ENCODE measurements at places on chromosomes 1 and 21. TPM values are rescaled to one million over a fixed set of nuclear protein-coding genes. Genes with fewer than 3 reads are reported as not detected.
A peak's percentile ranks its signal among the peaks of the same experiment; 100 is the strongest.

- no peaks in the 10 kb centered on the region for H3K27me3 ChIP-seq
- no peaks in the 10 kb centered on the region for H3K4me1 ChIP-seq
- no peak overlapping the region for H3K27ac ChIP-seq
- H3K36me3 ChIP-seq = no peaks in the 10 kb centered on the region
Observed at GRCh38 chr1:106603616-106604015, 452.9 kb upstream of the PRMT6 start.

DNA sequence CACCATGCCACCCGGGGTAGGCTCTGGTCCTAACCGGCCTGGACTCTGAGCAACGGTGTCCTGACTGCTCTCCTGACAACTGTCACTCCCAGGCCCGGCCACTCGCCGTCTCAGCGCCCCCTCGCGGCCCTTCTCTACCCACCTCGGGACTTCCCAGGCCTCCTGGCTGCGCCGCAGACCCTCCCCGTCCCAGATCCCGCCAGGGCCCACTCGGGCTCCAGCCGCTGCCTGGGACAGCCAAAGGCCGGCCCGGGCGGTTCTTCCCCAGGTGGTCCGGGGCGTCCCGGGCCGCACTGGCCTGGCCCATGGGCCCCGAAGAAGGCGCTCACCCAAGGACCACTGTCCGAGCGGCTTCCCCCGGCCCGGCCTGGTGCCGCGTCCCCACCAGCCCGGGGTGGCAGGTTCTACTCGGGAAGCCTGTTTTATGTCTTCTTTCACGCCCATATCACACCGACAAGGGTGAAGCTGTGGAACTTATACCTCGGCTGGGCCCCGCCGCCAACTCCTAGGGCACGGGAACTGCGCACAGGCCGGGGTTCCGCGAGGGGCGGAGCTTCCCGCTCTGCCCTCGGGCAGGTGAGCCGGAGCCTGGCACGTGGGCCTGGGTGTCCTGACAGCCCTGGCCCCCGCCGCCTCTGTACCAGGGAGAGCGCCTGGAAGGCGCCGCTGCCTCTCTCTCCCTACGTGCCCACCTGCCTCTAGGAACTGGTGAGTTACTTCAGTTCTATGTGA, 138.3 kb downstream of the TTLL7 start:
- H3K36me3 ChIP-seq = no peaks in the 10 kb centered on the region
- H3K27ac ChIP-seq = peak overlapping the region; percentile 98
- peak overlapping the region; percentile 61 for H3K4me3 ChIP-seq
- no peaks in the 10 kb centered on the region for H3K27me3 ChIP-seq

- no peaks in the 10 kb centered on the region for H3K27me3 ChIP-seq
- no peak overlapping the region for H3K4me3 ChIP-seq
- no peak for DNase-seq
- no peaks in the 10 kb centered on the region for H3K36me3 ChIP-seq
Observed at GRCh38 chr21:31795992-31796391, 64.1 kb upstream of the SCAF4 start.

GRCh38 chr1:4657244-4657789, 2.9 kb downstream of the AJAP1 start:
- no peaks in the 10 kb centered on the region for H3K4me1 ChIP-seq
- H3K27me3 ChIP-seq = peaks cover 12% of the 10 kb centered on the region
- no peaks in the 10 kb centered on the region for H3K36me3 ChIP-seq
- DNase-seq = no peak
- H3K4me3 ChIP-seq = no peak overlapping the region
- no peak overlapping the region for H3K27ac ChIP-seq

GRCh38 chr1:216914974-216915373, 191.7 kb upstream of the ESRRG start:
- no peaks in the 10 kb centered on the region for H3K36me3 ChIP-seq
- H3K27ac ChIP-seq = no peak overlapping the region

GRCh38 chr1:205351984-205352713, 4.6 kb downstream of the KLHDC8A start:
- H3K27ac ChIP-seq = no peak overlapping the region
- no peak for DNase-seq
- H3K4me1 ChIP-seq = no peaks in the 10 kb centered on the region
- no peaks in the 10 kb centered on the region for H3K36me3 ChIP-seq

- H3K4me1 ChIP-seq = no peaks in the 10 kb centered on the region
- no peak for DNase-seq
- H3K36me3 ChIP-seq = no peaks in the 10 kb centered on the region
- no peak overlapping the region for H3K4me3 ChIP-seq
- no peaks in the 10 kb centered on the region for H3K27me3 ChIP-seq
Observed at GRCh38 chr1:103489935-103490334, 35.6 kb upstream of the RNPC3 start.

DNA sequence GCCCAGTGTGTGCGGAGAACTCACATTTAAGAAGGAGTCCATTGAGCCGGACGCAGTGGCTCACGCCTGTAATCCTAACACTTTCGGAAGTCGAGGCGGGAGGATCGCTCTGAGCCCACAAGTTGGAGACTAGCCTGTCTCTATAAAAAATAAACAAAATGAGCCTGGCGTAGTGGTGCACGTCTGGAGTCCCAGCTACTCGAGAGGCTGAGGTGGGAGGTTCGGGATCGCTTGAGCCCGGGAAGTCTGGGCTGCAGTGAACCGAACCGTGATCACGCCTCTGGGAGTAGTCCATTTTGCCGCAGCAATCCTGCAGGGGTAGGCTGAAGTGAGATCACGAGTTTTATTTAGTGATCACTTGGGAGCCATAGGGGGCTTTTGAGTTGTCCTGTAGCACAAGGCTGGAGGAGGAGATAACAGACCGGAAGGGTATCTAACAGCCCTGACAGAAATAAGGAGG, 497 bp upstream of the FUCA1 start:
- peaks cover 7% of the 10 kb centered on the region for H3K4me1 ChIP-seq
- H3K4me3 ChIP-seq = peak overlapping the region; percentile 89
- H3K27me3 ChIP-seq = no peaks in the 10 kb centered on the region
- H3K36me3 ChIP-seq = peaks cover 8% of the 10 kb centered on the region

DNA sequence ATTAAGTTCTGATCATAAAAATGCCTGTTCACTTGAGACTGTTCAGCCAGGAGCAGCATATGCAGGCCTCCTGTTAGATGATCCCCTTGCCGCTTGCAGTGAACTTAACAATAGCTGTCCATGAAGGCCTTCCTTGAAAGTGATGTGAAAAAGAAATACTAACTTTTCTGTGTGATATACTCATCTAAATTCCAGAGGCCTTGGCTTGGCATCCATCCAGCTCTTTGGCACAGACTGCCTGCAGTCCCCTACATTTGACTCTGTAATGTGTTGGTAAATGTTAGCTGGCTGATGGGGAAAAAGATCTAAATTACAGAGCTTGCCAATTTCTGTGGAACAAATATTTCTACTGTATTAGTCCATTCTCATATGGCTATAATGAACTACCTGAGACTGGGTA, 73.7 kb downstream of the KCNK2 start:
- no peaks in the 10 kb centered on the region for H3K27me3 ChIP-seq
- H3K36me3 ChIP-seq = no peaks in the 10 kb centered on the region
- no peak for DNase-seq
- no peak overlapping the region for H3K27ac ChIP-seq
- H3K4me3 ChIP-seq = no peak overlapping the region

- H3K4me3 ChIP-seq = no peak overlapping the region
- H3K27ac ChIP-seq = no peak overlapping the region
Observed at GRCh38 chr1:74686928-74687327, 13.3 kb upstream of the ERICH3 start.

Gene ACTN2
- total RNA-seq = 0.71 TPM

Gene PTGER3
- 0.12 TPM for total RNA-seq

Gene C4BPA
- total RNA-seq = 1,325 TPM

Gene C1orf94
- not detected for total RNA-seq

Gene GNPAT
- total RNA-seq = 18.5 TPM

Gene ARL8A
- 33.9 TPM for total RNA-seq

Gene NTMT2
- not detected for total RNA-seq

Measured in right lobe of liver (tissue), 6 donors.